ENCODE measurements at places on chromosomes 12 and 14.
A peak's percentile ranks its signal among the peaks of the same experiment; 100 is the strongest.

- DNase-seq: no peak
Measured at GRCh38 chr14:72308967-72309485, 376.8 kb downstream of the RGS6 start.

GRCh38 chr12:4587108-4587507 is 25.1 kb downstream of the DYRK4 start:
- no peak for DNase-seq

- DNase-seq: no peak
Measured at GRCh38 chr14:93527203-93527607, 96.5 kb downstream of the UNC79 start.

GRCh38 chr12:41188841-41189394 is 798 bp downstream of the PDZRN4 start:
- no peak for DNase-seq

DNA sequence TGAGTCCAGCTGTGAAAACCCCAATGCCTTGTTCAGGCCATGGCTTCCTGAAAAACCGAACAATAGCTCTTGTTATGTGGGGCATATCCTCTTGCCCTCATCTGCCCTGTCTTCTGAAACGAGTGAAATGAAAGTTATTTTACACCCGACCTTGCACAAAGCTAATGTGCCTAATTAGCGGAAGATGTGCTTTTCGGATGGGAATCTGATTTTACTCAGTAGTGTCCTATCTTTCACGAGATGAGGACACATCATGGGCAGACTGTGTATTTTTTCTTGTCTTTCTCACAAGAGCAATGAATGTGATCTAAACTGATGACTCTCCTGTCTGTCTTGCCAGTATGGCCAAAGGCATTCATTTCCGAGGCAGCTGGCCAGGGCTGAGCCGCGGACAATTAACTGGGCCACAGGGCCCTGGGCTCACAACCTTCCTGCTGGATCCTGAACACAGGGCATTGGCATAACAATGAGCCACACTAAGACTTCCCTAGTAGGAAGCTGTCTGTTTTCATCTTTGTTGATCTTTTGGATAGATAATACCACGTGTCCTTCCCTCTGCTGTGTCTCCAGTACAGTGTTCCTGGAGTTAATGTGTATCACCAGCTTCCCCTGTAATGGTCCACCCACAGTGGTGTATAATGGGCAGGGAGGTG is 86.0 kb upstream of the HIF1A start:
- DNase-seq: peak; percentile 20

DNA sequence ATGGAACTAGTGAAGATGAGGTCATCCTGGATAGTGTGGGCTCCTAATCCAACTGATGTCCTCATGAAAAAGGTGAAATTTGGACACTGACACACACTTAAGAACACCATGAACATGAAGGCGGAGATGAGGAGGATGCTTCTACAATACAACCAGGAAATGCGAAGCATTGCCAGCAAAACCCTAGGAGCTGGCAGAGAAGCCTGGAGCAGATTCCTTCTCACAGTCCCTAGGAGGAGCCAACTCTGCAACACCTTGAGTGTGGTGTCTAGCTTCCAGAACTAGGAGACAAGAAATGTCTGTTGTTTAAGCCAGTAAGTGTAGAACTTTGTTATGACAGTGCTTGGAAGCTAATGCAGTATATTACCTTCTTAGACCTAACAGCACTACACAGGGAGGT is 191.9 kb upstream of the PWP1 start:
- DNase-seq: no peak

GRCh38 chr12:84305144-84305543 is 607.5 kb downstream of the SLC6A15 start:
- DNase-seq: no peak

GRCh38 chr12:12915656-12916055 is 24.3 kb downstream of the GPRC5A start:
- no peak for DNase-seq

GRCh38 chr12:113006641-113007040 is 28.3 kb downstream of the OAS2 start:
- no peak for DNase-seq

DNA sequence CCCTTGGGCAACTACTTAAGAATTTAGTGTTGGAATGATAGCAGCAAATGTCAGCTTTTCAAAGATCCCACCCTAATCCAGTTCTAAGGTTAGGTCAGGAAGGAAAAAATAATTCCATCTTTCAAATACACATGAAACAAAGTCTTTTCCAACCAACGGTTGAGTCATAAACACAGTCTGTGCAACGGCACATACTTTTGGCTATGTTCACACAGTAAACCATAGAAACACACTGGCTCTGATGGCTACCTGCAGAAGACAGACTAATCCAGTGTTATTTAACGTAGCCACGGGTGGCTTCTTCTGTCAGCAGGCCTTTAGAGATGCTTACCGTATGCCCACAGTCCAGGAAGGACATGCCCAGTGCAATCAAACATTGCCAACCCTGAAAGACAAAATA is 35.7 kb downstream of the HIGD1C start:
- DNase-seq: no peak

DNA sequence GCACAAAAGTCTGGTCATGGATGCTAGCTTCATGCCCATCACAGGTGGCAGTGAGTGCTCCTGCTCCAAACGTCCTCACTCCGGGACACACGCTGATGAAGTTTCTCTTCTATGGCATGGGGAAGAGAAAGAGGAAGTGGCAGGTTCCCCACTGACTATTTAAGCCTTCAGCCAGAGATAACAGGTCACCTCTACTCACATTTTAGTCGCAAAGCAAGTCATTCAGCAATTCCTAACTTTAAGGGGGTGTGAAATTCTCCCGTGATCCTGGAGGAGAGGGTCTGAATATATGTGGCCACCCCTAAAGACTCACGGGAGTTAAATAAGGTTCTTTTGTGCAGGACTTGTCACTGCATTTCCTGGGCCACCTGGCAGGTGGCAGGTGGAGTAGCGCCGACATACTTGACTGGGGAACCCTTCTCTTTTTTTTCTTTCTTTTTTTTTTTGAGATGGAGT is 18.8 kb upstream of the RCOR1 start:
- no peak for DNase-seq

DNA sequence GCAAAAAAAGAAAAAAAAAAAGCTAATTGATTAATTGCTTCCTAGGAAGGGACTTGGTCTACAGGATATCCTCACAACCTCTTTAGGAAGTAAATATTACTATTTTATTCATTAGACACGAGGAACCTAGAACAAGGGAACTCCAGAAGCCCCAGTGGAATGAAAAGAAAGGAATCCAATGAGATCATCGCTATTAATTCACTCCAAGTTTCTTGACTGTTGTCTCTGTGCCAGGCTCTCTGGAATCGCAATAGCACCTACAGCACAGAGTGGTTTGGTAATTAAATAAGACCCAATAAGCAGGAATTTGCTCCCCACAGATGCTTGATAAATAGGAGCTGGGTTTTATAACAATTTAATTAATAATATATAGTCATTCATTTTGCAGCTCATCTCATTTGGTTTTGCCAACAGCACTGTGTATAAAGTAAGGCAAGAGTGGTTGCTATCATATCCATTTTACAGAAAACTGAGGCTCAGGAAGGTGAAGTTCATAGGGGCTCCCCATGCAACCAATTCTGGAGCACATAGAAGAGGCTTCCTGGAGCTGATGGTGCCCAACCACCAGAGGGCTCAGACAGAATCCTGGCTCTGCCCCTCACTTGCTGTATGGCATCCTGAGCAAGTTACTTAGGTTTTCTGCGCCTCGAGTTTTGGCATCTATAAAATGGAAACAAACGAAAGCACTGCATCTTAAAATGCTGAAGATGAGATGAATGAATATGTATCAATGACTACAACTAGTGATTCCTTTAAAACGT is 420.2 kb downstream of the MED13L start:
- no peak for DNase-seq

DNA sequence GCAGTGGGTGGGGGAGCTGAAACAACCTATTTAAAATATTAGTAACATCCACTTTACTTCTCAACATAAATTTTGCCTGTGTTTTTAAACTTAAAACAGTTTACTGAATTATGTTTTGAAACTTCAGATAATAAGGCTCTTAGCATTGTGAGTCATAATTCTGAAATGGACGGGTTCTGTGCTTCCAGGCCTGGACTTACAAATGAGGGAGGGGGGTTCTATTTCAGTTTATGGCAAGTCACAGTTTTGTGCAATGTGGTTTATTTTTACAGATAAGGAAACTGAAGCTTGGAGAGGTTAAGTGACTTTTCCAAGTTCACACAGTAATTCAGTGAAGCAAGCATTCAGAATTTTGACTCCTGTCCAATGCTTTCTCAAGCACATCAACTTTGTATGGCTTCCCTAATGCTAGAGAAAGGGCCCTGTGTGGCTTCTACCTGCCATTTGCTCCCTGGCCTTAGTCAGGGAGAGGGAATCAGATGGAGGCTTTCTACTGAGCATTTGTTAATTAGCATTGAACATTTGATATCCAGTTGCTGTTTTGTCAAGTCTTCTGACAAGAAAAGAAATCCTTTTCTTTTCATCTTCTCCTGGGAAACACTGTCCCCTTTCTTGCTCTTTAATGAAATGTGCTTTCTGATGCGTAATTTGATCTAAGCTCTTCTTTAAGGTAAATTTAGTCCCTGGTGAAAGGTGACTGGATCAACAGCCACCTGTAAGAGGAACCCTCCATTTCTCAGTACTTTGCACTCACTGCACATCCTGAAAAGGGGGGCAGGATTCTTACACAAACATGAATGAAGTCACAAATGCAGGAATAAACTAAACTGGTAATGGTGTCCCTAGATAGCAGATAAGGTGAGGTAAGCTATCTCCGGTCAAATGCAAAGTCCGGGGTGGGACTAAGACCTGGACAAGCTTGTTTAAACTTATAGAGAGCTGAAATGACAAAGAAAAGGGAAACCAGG is 2.5 kb upstream of the SALL2 start:
- DNase-seq: no peak

- DNase-seq: no peak
Measured at GRCh38 chr14:89672636-89673511, 255.8 kb upstream of the FOXN3 start.

- no peak for DNase-seq
Measured at GRCh38 chr12:49621651-49622500, 1.5 kb upstream of the PRPF40B start.

- DNase-seq: no peak
Measured at GRCh38 chr12:121252712-121253345, 42.9 kb downstream of the P2RX4 start.

- no peak for DNase-seq
Measured at GRCh38 chr14:22634233-22634900, 9.8 kb downstream of the OR6J1 start.

DNA sequence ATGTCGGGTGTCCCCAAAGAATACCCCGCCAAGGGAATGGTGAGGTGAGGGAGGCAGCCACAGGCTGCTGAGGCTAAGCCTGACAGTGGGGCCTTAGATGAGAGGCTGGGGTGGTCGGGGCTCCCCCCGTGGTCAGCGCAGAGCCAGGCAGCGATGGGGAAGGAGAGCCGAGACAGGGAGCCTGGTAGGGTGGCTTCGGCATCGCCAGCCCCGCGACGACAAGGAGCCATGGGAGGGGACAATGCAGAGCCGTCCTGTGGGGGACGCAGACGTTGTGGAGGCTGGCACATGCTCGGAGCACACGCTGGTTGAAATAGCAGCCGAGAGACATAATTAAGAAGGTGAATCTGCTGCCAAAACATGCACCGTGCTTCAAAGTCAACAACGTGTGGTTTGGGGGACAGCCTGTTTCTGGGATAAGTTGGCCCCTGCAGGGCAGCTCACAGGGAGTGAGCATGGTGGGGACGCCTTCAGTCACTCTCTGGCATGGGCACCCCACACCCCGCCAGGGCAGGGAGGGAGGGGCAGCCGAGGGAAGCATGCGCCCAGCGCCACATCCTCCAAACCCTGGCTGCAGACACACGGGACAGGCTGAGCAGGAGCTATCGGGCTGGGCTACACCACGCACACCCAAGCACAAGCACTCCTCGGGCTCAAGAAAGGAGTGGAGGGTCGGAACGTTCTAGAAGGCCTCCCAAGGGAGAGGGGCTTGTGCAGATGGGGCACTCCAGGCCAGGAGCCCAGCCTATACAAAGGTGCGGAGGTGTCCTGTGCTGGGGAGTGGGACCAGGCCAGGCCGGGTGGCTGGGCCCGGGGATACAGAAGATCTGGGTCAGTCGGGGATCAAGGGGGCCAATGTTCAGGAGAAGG is 66.6 kb upstream of the C14orf180 start:
- DNase-seq: no peak
